Fibroblast of lung (primary cell): ENCODE measurements at places on chromosomes 7 and 10. TPM values are rescaled to one million over a fixed set of nuclear protein-coding genes. Genes with fewer than 3 reads are reported as not detected.
A peak's percentile ranks its signal among the peaks of the same experiment; 100 is the strongest.

The KAT6B gene
- total RNA-seq, result 24.4 and 37.8 TPM in 2 replicates

The NANOS1 gene
- total RNA-seq, result 1.0 and 1.2 TPM in 2 replicates

The RALA gene
- total RNA-seq, result 43.9 and 50.9 TPM in 2 replicates

The PLCE1 gene
- 0.33 and 1.0 TPM in 2 replicates for total RNA-seq

The C7orf33 gene
- total RNA-seq, result not detected in 2 replicates

The CLCN1 gene
- under 0.01 TPM in 2 replicates for total RNA-seq

The OPN1SW gene
- total RNA-seq, result not detected in 2 replicates

The MAGI2 gene
- total RNA-seq, result 9.2 and 17.0 TPM in 2 replicates

The ATG9B gene
- total RNA-seq, result under 0.01 TPM in 1 of 2 replicates, not detected in the other

The LRRN3 gene
- total RNA-seq, result 0.26 and 1.8 TPM in 2 replicates

The PHYHIPL gene
- not detected in 2 replicates for total RNA-seq

DNA sequence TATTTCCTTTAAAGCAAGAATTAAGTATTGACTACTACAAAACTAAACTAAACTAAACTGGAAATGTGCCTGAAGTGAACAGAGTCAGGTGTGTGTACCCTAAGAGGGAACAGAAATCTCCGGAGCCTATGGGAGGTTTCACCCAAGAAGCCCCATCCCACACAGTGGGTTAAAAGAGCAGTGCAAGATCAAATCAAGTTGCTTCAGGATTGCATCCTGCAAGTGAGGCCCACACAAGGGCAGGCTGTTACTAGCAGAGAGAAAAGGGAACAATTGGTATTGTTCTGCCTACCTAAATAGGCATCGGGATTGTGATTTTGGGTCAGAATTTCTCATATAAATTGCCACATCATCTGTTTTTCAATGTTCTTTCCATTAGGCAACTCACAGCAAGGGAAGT, 113.3 kb upstream of the CDC14C start:
- no peak for DNase-seq

- no peak for DNase-seq
These were observed 12.5 kb upstream of the GNA12 start for GRCh38 chr7:2856388-2857169.

- DNase-seq, result no peak
These were observed 242.6 kb downstream of the CNTNAP2 start for GRCh38 chr7:146359176-146359575.

DNA sequence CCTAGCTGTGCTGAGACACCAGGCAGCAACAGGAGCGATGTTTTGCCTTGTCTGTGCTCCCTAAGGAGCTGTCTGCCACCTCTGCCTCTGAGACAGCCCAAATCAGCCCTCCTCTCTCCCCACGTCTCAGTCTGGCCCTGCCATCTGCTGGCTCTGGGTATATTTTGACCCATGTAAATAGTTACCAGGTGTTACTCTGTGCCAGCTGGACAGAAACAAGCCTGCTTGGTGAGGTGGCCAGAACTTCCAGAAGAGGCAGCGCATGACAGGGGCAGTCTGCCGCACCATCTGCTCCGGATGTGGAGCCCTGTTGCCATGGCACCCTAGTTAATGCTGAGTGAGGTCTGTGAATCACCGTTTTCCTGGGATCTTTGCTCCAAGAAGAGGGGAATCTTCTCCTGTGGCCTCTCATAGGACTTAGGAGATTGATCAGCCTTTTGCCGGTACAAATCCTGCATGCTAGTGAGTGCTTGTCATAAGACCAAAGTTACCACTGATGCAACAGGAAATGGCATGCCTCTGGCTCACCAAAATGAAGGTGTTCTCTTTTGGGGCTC, 31.8 kb downstream of the GSTO2 start:
- DNase-seq, result peak; percentile 97

DNA sequence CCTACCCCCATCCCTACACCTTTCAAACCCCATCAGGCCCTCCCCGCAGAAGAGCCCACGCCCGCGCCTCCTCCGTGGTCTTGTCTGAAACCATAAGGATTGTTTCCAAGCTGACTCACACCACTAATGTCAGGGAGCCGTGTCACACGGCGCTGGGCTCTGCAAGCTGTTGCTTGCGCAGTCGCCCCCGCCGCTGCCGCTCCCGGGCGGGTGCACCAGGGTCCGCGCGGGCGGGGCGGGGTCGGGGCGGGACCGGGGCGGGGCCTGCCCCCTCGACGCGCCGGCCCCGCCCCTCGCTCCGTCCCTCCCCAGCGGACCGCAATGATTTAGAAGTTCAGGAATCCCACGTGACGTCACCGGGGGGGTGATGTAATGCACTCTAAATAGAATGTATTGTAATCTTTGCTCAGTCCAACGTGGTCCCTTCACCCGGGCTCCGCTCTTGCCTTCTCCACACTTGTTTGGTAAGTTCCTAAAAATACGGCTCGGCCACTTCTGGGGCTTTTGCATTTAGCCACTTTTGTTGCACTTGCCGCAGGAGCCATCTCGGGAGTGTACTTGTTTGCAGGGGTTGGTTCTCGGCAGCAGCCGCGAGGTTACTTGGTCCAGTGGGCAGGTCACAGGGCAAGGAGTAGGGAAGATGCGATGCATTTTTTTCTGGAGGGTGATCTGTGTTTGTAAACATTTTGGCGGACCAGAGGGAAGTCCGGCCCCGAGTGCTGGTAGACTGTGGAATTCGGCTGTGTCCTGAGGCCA, 3.2 kb upstream of the CREB5 start:
- peak; percentile 99 for DNase-seq

DNA sequence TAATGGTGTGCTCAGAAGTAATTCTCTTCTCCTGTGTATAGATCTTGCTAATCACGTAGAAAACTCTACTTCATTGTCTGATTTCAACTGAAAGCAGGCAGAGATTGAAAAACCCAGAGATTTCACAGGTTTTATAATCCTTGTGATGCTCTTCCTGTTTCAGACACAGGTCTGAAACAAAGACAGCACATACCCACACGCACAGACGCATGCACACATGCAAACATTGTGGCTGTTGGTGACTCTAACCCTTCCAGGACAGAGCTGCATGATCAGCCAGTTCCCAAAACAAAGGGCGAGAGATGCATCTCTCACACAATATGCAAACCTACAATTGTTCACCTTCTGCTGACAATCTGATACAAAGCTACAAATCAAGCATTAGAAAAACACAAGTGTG, 11.1 kb upstream of the TFEC start:
- DNase-seq, result no peak

DNA sequence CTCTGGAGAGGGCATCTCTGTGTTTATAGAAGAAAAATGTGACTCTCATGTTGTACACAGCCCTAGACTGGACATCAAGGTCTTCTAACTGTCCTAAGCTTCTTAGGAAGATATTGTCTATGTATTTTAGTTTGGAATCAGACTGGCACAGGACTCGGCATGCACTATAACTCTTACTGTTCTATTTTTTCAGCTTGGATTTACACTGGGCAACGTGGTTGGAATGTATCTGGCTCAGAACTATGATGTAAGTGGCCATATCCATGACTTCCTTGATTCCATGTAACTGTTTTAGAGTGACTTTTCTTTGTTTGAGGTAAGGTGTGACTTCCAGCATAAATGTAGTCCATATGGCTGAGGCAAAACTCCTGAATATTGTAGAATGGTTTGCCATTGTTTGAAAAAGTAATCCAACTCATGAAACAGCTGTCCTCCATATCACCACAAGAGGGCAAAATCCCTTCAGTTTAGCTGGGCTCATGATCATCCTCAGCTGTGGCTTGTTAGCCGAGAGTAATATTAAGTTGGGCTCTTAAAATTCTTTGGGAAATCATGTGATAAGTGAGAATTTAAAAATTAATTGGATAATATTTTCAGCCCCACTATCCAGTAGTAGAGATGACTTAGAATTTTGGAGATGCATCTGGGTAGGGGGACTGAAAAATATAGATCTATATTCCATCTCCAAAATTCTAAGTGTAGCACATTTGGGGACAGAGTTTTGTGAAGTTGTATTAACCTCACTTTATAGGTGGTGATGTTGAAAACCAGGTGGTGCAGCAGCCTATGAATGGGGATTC, 10.4 kb downstream of the STMP1 start:
- peak; percentile 76 for DNase-seq

- no peak for DNase-seq
These were observed 8.8 kb downstream of the BLVRA start for GRCh38 chr7:43767311-43767710.

- DNase-seq, result no peak
These were observed 6.2 kb downstream of the VWA2 start for GRCh38 chr10:114245121-114245791.

DNA sequence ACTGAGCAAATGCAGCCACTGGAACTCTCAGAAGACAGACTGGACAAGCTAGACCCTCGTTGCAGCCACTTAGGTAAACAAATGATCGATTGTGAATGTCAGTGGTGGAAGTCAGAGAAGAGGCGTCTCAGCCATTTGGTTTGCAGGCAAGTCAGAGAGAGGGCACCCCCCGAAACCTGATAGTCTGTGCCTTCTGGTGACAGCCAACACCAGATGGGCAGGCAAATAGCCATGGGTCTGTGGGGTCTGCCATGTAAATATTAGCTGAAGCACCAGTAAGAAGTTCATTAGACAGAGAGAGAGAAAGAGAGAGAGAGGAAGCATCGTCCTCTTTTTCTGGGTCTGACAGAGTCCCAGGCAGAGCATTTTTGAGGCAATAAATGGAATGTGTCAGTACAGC, 5.4 kb downstream of the PPP1R17 start:
- no peak for DNase-seq

GRCh38 chr10:56583316-56583715, 222.3 kb upstream of the ZWINT start:
- no peak for DNase-seq

DNA sequence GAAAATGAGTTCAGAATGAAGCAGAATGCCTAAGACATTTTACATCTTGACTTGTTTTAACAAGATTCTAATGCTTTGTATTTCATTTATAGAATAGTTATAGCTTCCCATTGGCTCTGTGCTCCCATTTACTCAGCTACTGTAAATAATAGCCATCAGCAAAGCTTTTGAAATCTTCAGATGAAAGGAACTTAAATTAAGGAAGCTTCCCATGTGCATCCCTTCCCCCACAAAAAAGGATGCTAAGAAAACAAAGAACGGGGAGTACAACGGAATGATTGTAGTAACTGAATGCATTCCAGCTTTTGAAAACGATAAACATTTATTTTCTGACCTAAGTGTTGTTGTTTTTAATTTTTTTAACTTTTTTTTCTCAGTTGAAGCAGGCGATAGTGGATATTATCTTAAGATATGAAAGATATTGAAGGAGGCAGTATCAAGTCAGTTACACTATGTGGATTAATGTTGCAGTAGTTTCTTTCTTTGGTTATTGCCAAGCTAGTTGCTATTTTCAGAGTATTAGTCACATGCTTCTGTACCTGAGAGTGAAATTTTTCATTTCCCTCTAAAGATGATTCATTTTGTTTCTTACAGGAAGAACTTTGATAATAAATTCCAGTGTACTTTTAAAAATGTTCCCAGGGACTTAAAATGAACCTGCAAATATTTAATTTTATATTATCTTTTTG, 129.2 kb downstream of the KCND2 start:
- DNase-seq, result peak; percentile 72

GRCh38 chr10:103054621-103055020, 136.5 kb downstream of the CNNM2 start:
- DNase-seq, result no peak

GRCh38 chr7:102376964-102377466, 19.1 kb upstream of the PRKRIP1 start:
- DNase-seq, result no peak

GRCh38 chr7:120981888-120982615, 6.5 kb upstream of the CPED1 start:
- DNase-seq, result peak; percentile 60

DNA sequence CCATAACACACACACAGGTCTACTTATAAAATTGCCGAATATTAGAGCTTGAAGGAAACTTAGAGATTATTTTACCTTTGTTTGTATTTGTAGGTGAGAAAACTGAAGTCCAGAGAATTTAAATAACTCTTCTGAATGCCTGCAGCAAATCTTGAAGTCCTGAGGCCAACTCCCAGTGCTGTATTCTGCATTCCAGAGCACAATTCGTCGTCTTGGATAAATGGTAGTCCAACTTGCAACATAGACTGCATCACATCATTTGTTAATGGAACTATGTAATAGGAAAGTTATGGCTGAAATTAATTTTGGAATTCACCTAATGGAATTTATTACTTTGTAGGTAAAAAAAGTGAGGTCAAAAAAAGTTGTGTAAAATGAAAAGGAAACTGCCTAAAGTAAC, 37.3 kb upstream of the SEMA3D start:
- DNase-seq, result peak; percentile 5

GRCh38 chr7:127598318-127598717, 4.8 kb downstream of the FSCN3 start:
- no peak for DNase-seq

- DNase-seq, result no peak
These were observed 908 bp downstream of the NOM1 start for GRCh38 chr7:156950381-156950858.

GRCh38 chr10:86586516-86586915, 64.9 kb upstream of the WAPL start:
- no peak for DNase-seq

DNA sequence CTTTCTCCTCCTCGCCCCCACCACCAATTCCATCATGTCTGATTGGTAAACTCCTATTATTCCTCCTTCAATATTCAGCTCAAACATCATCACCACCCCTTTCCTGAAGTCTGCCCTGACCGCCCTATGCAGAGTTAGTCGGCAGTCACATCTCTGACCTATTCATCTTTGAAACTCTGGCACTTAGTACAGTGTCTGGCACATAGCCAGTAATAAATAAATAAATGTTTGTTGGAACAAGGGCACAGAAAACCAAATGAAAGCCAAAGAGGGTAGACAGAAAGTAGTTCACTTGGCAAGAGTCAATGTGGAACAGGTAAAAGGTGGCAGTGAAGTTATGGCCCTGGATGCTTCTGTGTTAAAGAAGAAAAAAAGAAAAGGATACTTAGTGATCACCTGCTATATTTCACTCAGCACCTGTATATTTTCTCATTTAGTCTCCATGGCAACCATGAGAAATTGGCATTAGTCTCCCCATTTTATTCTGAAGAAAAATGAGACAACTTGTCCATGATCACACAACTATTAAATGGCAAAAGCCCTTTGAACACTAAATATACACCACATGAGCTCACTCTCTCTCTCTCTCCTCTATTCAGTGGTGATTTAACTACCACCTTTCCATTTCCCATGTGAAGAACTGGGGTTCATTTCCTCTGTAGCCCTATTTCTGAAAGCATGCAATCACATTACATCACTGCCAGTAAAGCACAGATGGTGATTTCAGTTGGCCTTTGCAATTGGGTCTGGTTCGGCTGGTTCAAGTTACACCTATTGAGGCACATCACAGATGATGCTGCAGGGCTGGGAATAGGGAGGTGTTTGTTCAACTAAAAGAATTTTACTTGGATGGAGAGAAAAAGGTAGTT, 25.3 kb downstream of the CHCHD3 start:
- DNase-seq, result no peak

- DNase-seq, result no peak
These were observed 36.9 kb downstream of the PIK3CG start for GRCh38 chr7:106901828-106902441.

- DNase-seq, result no peak
These were observed 2.9 kb upstream of the RRP12 start for GRCh38 chr10:97404044-97404443.

GRCh38 chr7:44103923-44104859, at the start of gene AEBP1:
Gene AEBP1 (plus strand): TSS chr7:44104345. CDS start chr7:44104666, 321 bp downstream.
- peak; percentile 46 for DNase-seq

GRCh38 chr10:86759073-86759672, 2.8 kb downstream of the BMPR1A start:
- no peak for DNase-seq

GRCh38 chr10:10942441-10942840, 75.2 kb upstream of the CELF2 start:
- peak; percentile 23 for DNase-seq

- peak; percentile 53 for DNase-seq
These were observed 61.4 kb downstream of the ST7 start for GRCh38 chr7:117014673-117015133.

- DNase-seq, result peak; percentile 50
These were observed 10.1 kb upstream of the ADAP1 start for GRCh38 chr7:964401-965231.
